ENCODE measurements at places on chromosomes 12 and 14. TPM values are rescaled to one million over a fixed set of nuclear protein-coding genes. Genes with fewer than 3 reads are reported as not detected.

Gene SRRM4
- not detected for polyA plus RNA-seq

Gene POTEM
- polyA plus RNA-seq = not detected

DNA sequence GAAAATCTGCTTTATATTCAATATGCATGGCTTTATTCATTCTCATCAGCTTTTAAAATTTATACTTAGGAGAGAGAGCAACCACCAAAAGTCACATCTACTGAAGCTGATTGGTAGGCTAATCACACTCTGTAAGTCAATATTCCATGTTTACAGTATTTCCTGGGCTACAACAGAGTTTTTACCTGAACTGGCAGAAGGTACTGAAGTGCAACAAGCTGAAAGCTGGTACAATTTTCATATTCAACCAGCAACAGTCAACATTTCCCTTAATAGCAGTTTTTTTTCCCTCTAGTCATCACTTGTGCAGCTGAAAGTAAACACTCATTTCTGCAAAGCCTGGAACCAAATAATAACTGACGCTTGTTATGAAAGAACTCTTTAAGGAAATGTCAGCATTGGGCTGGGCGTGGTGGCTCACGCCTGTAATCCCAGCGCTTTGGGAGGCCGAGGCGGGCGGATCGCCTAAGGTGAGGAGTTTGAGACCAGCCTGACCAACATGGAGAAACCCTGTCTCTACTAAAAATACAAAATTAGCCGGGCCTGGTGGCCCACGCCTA, 12.9 kb downstream of the BRAP start:
- DNase-seq = no peak
- no peak overlapping the region for H3K4me3 ChIP-seq
- peaks cover 47% of the 10 kb centered on the region for H3K36me3 ChIP-seq
- no peak overlapping the region for H3K27ac ChIP-seq
- no peaks in the 10 kb centered on the region for H3K4me1 ChIP-seq

DNA sequence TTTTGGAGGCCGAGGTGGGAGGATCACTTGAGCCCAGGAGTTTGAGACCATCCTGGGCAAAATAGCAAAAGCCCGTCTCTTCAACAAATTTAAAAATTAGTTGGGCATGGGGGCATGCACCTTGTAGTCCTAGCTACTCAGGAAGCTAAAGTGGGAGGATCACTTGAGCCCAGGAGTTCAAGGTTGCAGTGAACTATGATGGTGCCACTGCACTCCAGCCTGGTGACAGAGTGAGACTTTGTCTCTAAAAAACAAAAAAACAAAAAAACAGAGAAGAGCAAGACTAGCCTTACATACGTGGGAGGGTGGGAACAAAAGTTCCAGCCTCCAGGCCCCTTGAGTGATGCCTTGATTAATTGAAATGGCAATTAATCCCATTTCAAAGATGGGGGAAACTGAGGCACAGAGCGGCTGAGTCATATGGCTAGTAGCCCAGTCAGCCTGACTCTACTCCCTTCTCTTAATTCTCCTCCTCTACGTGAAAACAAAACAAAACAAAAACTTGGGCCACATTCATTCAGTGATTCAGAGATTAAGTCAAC, 3.3 kb upstream of the FAM222A start:
- H3K4me3 ChIP-seq = no peak overlapping the region
- H3K4me1 ChIP-seq = no peaks in the 10 kb centered on the region
- H3K27ac ChIP-seq = no peak overlapping the region

DNA sequence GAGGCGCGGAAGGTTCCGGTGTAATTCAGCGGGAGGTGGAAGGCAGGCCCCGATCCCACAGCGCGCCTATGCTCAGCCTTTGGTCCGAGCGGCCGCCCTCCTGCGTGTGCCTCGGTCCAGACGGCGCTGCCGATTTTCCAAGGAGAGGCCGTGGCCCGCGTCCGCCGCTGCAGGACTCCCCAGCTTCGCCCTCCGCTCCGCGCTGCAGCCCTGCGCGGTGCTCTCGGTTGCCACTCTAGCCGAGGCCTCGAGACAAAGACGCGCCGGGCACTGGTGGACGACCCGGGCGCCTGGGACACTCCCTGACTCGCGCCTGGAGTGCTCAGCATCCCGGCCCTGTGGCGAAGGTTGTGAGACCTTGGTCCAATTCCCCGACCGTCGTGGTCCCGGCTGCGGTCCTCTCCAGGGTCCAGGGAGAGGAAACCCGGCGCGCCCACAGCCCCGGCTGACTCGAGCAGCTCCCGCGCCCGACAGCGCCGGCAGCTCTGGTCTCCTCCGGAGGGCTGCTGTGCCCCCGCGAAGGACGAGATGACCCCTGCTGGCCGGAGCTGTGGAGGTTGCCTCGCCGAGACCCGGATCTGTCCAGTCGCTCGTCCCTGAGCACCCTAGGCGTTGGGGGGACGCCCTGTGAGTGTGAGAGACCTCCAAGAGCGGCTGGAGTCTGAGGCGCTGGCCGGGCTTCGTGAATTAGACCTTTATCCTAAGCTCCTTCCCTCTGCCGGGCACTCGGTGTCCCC, 6.5 kb downstream of the HOXC12 start:
- no peaks in the 10 kb centered on the region for H3K36me3 ChIP-seq
- peaks cover 100% of the 10 kb centered on the region for H3K27me3 ChIP-seq
- no peaks in the 10 kb centered on the region for H3K4me1 ChIP-seq
- H3K4me3 ChIP-seq = no peak overlapping the region

All from GM23248 (cell line).